Activated CD4-positive, alpha-beta memory T cell treated with anti-CD3 and anti-CD28 coated beads, Interleukin-2, amount 10 ng/mL, durations not matched to agents 7 days and 5 days (primary cell): ENCODE measurements at places on chromosomes 1 and 21. TPM values are rescaled to one million over a fixed set of nuclear protein-coding genes. Genes with fewer than 3 reads are reported as not detected.

DNA sequence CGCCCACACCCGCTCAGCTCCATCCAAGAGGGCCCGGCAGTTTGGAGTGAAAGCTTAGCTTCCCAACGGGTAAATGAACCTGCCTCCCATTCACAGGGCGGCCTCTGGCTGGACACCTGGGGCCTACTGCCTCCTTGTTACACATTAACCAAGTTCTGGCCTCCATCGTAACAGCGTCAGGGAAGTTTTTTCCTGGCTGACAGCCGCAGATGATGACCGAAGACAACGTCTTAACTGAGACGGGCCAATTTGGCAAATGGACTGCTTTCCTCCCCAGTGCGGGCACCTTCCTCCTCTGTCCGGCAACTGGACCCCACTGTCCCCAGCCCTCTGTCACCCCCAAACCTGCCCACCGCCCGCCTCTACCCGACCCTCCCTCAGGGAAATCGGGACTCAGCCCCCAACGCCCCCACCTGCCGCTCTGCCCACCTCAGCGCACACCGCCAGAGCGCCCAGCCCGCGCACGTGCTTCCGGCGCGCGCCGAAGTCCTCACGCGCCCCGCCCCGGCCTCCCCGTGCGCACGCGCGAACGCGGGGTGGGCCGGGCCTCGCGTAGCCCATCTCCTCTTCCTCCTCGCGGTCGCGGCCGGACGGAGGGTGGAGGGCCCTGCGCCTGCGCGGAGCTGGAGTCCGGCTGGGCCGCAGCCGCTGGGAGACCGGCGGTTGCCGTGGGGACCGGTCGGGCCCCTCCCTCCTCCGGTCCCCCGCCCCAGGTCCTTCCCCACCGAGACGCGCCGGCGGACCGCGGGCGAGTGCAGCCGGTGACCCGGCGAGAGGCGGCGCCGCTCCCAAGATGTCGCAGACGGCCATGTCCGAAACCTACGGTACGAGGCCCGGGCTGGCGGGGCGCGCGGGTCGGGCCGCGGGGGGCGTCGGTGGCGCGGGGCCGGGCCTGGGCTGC is at the start of gene RAB4A:
Gene RAB4A (plus strand): TSS at position 565 of the 901 bp plus-strand sequence. CDS start 229 bp downstream, at position 794.
- no peaks in the 10 kb centered on the region for H3K27me3 ChIP-seq
- H3K36me3 ChIP-seq, result peaks cover 19% of the 10 kb centered on the region
- H3K27ac ChIP-seq, result peak within 1 kb of the TSS; percentile 68
- peak within 1 kb of the TSS; percentile 89 for H3K4me3 ChIP-seq
- peaks cover 38% of the 10 kb centered on the region for H3K4me1 ChIP-seq
- peak; percentile 82 for DNase-seq

DNA sequence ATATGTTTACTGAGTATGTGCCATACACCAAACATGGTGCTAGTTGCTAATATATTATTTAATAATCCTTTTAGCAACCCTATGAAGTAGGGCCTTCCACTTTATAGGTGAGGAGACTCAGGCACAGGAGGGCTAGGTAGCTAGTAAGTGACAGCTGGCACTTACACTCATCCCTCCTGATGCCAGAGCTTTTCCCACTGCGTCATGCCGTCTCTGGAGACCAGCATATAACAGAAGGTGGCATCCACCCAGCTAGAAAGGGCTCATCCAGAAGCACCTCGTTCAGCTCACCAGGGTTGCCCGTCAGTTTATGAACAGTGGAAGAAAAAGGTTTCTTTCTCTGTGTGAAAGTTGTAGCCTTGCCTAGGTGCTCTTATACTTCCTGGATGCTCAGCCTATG is 108.9 kb downstream of the NOS1AP start:
- no peak for DNase-seq
- no peaks in the 10 kb centered on the region for H3K36me3 ChIP-seq
- no peaks in the 10 kb centered on the region for H3K4me1 ChIP-seq
- H3K27me3 ChIP-seq, result no peaks in the 10 kb centered on the region

- H3K36me3 ChIP-seq, result no peaks in the 10 kb centered on the region
- no peak overlapping the region for H3K4me3 ChIP-seq
- no peak overlapping the region for H3K27ac ChIP-seq
- no peaks in the 10 kb centered on the region for H3K27me3 ChIP-seq
Measured at GRCh38 chr21:45507523-45507875, 34.7 kb downstream of the SLC19A1 start.

DNA sequence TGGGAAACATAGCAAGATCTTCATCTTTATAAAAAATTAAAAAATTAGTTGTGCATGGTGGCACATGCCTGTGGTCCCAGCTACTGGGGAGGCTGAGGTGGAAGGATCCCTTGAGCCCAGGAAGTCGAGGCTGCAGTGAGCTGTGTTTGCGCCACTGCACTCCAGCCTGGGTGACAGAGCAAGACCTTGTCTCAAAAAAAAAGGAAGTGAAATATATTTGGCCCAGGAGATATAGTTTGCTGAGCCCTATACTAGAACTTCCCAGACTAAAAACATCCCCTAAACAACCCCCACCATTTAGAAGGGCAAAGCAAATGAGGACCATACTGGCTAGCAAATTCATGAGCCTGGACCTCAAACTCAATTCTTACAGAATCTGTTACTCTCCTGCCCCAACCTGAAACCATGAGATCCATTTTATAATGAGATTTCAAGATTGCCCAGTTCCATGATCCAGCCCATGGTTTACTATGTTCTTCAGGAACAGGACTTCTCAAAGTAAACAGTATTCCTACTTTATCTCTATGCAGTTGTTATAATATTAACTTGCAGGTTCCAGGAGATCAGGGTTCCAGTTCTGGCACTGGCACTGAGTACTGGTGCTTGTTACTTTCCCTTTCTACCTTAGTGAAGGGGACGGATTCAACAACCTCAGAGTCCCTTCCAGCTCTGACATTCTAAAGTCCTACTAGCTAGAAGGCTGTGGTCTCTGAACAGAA is 48.9 kb upstream of the TADA1 start:
- no peak overlapping the region for H3K27ac ChIP-seq
- no peak for DNase-seq
- H3K4me1 ChIP-seq, result no peaks in the 10 kb centered on the region
- peaks cover 14% of the 10 kb centered on the region for H3K27me3 ChIP-seq

CYP2J2 gene
- 2.8 TPM for total RNA-seq

YBEY gene
- total RNA-seq, result 12.1 TPM
